ENCODE measurements at places on chromosomes 12 and 14.

DNA sequence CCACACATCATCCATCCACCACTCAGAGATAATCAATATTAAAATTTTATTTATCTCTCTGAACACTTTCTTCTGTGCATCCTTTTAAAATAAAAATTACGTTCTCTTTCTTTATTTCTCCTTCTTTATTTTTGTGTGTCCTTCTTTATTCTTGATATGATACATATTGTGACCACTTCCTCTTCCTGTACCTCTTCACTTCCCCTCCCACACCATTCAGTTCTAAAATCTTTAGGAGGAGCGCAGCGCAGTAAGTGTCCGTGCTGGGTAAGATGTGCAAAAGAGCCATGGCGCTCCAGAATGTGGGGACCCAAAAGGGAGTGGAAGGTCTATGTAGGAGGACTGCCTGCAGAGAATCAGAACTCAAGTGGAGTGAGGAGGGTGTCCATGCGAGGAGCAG lies 256.7 kb downstream of the ITPR2 start:
- no peak for DNase-seq

GRCh38 chr14:77409131-77409533 lies 14.2 kb downstream of the NOXRED1 start:
- DNase-seq, result no peak

DNA sequence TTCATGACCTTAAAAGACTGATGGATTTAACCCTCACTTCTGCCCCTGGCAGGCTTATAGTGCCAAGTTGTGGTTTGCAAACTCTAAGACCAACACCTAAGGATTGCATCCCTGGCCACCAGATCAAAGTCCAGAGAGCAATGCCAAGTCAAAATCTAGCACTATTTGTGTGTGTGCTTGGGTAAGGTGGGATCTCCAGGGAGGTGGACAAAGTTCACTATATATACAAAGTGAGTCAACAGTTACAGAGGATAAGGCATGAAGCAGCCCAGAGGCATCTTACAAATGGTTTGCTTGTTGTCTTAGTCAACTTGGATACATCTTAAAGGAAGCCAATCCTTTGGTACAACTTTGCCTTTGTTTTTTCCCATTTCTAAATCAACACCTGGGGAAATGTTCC lies 137.3 kb downstream of the MSRB3 start:
- no peak for DNase-seq

- no peak for DNase-seq
These were observed 184.8 kb upstream of the RPH3A start for GRCh38 chr12:112606611-112607365.

GRCh38 chr14:100070310-100070709 lies 5.1 kb downstream of the EVL start:
- no peak for DNase-seq

All from activated T-helper 1 cell treated with Interleukin-2 at 50 U/mL for 16 hours (primary cell).